T1000 (cell line): ENCODE measurements at places on chromosomes 1 and 21.

DNA sequence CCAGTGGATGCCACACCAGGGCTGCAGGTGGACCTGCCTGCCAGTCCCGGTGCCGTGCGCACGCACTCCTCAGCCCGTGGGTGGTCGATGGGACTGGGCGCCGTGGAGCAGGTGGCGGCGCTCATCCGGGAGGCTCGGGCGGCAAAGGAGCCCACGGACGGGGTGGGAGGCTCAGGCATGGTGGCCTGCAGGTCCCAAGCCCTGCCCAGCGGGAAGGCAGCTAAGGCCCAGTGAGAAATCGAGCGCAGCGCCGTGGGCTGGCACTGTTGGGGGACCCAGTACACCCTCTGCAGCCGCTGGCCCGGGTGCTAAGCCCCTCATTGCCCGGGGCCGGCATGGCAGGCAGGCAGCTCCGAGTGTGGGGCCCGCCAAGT lies 1171.8 kb upstream of the B3GALT2 start:
- no peak for DNase-seq

DNA sequence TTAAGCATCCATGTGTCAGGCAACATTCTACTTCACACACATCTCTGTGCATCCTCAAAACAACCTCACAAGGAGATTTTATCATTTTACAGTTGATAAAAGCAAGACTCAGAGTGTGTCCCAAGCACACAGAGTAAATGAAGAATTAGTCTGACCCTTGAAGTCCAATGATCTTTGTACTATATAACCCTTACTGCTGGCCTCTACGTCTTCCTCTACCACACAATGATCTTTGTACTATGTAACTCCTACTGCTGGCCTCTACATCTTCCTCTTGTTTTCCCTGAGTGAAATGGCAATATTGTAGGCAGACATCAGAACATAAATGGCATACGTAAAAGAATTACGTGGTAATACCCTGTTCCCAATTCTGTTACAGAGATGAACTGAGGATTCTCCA lies 55.3 kb downstream of the AHCTF1 start:
- DNase-seq: no peak

- no peak for DNase-seq
Observed at GRCh38 chr21:29748391-29749167, 191.2 kb downstream of the GRIK1 start.

DNA sequence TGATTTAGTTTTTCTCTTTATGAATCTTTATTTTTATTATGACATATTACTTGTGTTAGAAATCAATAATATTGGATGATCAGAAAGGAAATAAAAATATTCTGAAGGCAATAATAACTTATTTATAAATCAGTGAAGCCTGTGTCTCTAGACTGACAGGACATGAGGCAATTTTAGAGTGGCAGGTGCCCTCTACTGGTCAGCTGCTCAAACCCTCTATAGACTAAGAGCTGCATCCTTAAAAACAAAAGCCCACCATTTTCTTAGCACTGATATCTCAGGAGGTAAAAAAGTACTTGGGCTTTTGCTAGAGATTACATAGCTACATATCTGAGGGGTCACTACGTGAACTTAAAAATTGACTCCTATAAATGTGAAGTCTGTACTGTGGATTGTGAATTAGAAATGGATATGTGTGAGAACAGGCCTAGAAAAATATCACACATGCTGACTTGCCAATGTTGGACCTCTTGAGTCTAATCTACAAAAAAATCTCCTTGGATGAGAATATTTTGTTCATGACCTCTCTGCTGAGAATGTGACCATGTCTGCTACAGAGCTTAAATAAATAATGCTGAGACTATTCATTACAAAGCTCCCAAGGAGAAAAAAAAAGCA lies 597.9 kb upstream of the ADAMTS5 start:
- DNase-seq: no peak

- DNase-seq: no peak
Observed at GRCh38 chr1:98546319-98546718, 115.2 kb upstream of the SNX7 start.

- DNase-seq: no peak
Observed at GRCh38 chr1:44312399-44313196, 42.5 kb downstream of the ERI3 start.

DNA sequence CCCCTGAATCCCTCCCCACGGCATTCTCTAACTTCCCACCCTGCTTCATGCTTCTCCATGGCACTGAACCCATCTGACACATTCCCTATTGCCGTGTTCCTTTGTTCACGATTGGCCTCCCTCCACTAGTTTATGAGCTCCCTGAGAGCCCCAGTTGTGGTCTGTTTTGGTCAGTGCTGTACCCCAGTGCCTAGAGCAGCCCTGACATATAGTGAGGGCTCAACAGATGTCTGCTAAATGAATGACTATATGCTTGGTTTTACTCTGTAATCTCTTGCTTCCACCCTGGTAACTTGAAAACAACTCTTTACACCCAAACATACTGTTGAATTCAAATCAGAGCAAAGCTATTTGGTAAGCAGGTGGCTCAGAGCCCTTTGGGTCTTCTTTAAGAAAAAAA lies 171.1 kb upstream of the EDN2 start:
- no peak for DNase-seq

DNA sequence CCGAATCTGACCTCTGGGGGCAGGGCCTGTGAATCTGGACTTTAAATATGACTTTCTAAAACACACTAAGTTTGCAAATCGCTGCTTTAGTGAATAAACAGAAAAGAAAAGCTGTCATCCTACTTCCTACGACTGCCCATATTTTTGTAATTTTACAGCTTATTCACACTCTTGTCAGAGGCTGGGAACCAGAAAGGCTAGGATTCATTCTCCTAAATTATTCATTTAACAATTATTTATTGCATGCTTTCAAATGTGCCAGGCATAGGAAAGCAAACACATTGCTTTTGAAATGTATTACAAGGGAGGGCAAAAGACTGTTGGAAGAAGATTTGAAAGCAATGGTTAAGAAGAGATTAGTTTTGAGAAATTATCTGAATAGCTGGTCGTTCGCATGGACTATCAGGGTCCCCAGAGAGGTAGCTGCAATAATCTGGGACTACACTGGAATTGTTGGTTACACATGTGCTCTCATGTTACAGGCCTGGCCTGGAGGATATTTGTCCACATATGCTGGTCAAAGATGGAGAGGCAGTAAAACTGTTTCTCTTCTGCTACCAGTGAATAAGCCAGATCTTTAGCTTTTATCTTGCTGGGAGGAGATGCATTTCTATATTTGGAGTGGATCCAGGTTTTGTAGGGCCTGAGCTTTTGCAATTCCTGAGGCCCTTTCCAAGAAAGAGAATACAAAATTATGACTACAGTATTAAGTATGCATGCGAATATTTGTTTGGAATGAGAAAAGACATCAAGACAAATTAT lies 29.6 kb upstream of the SFPQ start:
- DNase-seq: no peak

DNA sequence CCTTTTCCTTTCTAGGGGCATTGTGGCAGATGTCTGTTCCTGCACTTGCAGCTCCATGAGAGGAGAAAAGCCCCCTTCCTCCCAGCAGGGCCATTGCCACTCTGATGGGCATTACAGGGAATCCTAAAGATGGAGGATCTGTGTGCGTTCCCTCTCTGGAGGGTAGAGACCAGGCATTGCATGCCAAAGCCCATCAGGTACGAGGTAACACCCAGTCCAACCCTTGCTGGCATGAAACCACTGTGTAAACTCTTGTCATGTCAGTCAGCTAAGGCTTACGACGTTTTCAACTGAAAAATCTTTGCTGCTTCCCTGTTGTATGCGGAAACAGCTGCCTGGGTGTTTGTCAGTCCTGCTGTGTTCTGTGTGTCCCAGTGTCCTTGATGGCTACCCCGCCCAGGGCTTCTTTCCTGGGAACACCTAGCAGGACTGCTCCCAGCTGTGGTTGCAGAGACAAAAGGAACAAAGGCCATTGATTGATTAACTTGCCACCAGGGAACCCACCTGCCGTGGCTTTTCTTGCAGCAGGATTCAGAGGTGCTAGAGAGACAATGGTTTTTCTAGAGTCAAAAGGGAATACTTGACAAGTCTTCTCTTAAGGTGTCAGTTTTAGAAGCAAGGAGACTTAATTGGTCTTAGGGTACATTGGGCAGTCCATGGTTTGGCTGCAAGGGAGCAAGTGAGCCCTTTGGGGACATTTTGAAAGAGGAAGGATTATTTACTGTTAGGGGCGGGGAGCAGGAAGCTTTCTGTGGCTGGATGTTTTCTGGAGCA lies 24.6 kb downstream of the B3GALT5 start:
- no peak for DNase-seq

GRCh38 chr1:33153650-33154049 lies 28.2 kb downstream of the TRIM62 start:
- no peak for DNase-seq

DNA sequence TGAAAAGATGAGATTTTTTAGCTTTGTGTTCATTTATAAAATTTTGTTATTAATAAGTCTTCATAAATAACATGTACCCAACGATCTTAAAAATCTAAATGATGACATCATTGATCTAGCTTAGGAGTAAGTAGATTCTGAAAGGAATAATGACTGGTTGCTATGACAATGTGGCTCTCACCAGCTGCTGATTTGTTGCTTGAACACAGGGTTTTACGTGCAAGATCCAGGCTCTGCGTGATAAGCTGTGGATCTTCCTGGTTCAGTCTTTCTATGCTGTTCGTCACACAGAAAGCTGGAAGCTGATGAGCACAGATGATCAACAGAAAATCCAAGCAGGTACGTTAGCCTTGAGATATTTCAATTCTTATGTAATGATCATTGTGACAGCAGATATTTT lies 49.1 kb upstream of the C1orf146 start:
- DNase-seq: no peak

DNA sequence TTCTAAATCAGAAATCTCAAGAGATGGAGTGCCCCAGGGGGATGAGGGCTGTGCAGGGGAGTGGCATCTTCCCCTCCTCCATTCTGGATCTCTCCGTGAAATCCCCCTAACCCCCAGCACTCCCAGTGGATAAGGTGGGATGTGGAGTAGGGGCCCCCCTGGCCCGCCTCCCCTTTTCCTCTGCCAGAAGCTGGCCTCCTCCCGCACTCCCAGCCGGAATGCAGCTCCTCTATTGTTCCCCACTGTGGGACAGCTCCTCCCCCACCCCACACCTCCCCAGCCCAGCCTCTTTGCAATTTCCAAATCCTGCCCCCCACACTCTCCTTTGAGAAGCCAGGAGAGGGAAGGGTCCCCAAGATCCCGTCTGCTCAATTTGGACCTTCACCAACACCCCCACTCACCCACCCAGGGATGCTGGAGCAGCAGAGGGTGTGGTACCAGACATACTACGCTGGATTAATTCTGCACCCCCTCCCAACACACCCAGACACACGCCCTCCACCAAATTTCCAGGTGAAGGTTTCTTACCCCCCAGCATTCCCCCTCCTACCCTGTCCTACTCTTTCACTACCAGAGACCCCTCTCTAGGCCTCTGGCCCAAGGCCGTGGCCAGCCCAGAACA lies 1.9 kb downstream of the MEX3A start:
- DNase-seq: no peak

GRCh38 chr1:74733604-74734484 lies 892 bp downstream of the TYW3 start:
- DNase-seq: no peak

GRCh38 chr1:227576189-227576588 lies 12.8 kb downstream of the ZNF678 start:
- no peak for DNase-seq

DNA sequence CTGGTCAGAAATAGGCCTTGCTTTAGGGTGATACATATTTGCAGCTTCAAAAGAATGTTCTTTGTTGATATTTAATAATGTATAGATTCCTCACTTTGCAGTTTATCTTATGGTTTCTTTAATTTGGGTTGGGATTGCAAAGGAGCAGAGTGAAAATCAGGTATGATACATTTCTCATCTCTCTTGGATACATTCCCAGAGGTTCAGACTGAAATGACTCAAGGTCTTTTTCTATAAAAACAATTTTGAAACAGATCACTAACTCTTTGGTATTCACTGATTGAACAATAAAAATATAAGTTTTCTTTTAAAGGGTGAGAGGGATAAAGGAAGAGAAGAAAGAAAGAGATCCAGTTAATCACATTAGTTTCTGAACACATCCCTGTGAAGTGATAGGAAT lies 606.5 kb upstream of the CAMK1G start:
- no peak for DNase-seq

DNA sequence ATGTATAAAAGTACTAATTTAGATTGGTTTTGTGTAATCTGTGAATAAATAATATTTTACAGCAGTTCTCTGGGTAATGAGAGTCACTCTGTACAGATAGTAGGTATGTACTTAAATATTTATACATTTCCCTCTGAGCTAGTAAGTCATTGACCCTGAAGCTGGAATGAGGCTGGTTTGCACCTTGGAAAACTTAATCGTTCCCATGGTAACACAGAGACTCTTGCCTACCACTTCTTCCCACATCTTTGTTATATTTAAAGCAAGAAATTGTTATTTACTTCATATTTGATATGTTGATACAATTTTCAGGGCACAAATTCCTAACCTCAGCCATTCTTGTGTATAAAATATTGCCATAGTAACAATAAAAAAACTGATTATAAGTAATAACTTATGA lies 13.3 kb upstream of the DR1 start:
- no peak for DNase-seq

DNA sequence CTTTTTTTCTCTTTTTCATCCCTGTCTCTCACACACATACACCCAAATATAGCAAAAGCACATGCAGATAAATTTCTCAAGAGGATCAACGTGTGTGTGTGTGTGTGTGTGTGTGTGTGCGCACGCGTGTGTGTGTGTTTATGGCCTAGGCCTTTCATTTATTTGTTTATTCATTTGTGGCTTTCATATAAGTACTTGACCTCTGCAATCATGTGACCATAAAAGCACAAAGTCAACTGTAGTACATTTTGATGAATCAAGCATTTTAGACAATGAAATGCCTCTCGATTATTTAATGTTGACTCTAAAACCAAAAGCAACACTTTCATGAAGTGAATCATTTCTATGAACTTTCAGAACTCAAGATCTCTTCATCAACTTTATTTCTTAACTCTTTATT lies 194.1 kb upstream of the ADGRL2 start:
- DNase-seq: no peak

GRCh38 chr1:197017558-197018146 lies 40.3 kb downstream of the CFHR5 start:
- no peak for DNase-seq

- no peak for DNase-seq
Observed at GRCh38 chr1:44489481-44489880, 84.4 kb downstream of the RNF220 start.
